ENCODE measurements at places on chromosomes 11 and 22. TPM values are rescaled to one million over a fixed set of nuclear protein-coding genes. Genes with fewer than 3 reads are reported as not detected.

Gene OR52I1
- total RNA-seq = not detected

Gene HARBI1
- total RNA-seq = 8.1 TPM

Gene SLC15A3
- 66.3 TPM for total RNA-seq

Gene BRSK2
- 7.1 TPM for total RNA-seq

Gene GAB4
- not detected for total RNA-seq

DNA sequence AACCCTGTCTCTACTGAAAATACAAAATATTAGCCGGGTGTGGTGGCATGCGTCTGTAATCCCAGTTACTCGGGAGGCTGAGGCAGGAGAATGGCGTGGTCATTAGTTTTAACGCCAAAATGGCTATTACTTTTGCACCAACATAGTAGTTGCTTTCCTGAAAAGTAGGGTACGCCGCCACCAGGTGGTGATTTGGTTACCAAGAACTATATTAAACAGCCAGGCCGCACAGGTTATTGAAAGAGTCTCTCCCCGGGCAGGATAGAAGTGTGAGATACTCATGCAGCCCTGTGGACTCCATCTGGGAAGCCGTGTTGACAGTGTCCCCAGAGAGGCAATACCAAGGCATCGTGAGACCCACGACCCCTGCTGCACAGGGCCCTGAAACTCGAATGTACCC is 24.6 kb upstream of the LRRC32 start:
- no peak overlapping the region for H3K4me3 ChIP-seq
- no peaks in the 10 kb centered on the region for H3K27me3 ChIP-seq
- H3K4me1 ChIP-seq = peaks cover 22% of the 10 kb centered on the region

GRCh38 chr11:9601037-9601875 is 27.8 kb downstream of the WEE1 start:
- peak overlapping the region; percentile 48 for H3K27ac ChIP-seq
- DNase-seq = no peak
- H3K27me3 ChIP-seq = no peaks in the 10 kb centered on the region

DNA sequence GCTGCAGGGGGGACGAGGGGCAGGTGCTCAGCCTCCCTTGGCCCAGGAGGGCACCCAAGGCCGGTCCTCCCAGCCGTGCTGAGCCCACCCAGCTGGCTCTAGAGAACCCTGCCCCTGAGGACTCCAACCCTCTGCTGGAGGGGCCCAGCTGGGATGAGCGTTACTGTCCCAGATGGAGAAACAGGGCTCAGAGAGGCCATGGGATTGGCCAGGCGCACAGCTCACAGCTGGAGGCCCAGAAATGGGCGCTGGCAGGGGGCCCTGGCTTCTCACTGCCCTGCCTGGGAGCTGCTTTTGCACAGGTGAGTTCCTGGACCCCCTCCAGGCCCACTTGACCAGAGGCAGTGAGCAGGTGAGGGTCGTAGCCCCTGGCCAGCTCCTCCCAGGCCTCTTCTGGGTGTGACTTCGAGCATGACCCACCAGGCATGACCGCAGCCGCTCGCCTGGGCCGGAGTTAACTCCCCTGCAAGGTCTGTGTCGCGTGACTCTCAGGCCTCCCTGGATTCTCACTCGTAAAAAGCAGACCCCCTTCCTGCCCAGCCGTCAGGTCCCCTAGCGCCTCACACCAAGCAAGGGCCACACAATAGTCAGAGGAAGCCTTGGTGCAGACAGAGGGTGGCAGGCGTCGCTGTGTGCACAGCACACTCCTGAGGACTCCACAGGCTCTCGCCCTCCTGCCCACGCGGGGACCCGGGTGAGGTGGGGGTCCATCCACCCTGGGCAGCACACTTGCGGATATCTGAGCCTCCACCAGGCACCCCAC is 19.7 kb upstream of the IL17REL start:
- H3K4me1 ChIP-seq = no peaks in the 10 kb centered on the region
- no peaks in the 10 kb centered on the region for H3K36me3 ChIP-seq
- H3K4me3 ChIP-seq = no peak overlapping the region
- no peaks in the 10 kb centered on the region for H3K27me3 ChIP-seq

- H3K4me3 ChIP-seq = no peak overlapping the region
- H3K27me3 ChIP-seq = peaks cover 2% of the 10 kb centered on the region
- H3K36me3 ChIP-seq = no peaks in the 10 kb centered on the region
- DNase-seq = no peak
- H3K27ac ChIP-seq = no peak overlapping the region
Observed at GRCh38 chr22:49517667-49518185, 309.9 kb downstream of the BRD1 start.

DNA sequence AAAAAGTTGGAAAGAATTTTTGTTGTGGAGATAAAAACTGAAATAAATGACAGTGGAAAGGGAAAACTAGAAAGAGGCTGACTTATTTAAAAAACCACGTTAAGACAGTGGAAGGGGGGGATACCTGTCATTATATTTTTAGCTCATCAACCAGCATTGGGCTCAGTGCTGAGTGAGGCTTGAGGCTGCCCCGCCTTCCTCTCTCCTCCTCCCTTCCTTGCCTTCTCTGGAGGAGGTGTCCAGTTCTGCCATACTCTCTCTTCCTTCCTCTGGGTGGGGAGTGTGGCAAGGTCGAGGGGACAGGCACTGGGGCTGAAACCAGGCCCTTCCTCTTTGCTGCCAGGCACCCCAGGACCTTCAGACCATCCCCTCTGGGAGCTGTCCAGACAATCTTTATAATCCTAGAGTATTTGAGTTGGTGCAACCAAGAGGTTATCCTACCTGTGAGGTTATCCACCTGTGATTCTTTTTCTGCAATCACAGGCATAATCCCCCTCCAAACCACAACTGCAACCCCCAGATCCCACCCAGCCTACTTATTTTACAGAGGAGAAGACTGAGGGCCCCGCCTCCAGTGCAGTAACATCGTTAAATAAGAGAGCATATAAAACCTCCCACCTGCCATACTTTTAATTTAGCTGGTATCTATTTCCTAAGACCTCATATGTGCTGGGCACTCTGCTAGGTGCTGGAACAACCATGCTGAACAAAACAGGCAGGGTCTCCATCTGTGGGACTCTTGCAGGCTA is 578.5 kb downstream of the BUD13 start:
- no peaks in the 10 kb centered on the region for H3K36me3 ChIP-seq
- peaks cover 11% of the 10 kb centered on the region for H3K4me1 ChIP-seq
- no peak for DNase-seq
- peak overlapping the region; percentile 77 for H3K27ac ChIP-seq
- H3K27me3 ChIP-seq = no peaks in the 10 kb centered on the region

GRCh38 chr11:65373839-65374580 is 8.4 kb downstream of the SLC25A45 start:
- peaks cover 10% of the 10 kb centered on the region for H3K4me1 ChIP-seq
- H3K27me3 ChIP-seq = no peaks in the 10 kb centered on the region

DNA sequence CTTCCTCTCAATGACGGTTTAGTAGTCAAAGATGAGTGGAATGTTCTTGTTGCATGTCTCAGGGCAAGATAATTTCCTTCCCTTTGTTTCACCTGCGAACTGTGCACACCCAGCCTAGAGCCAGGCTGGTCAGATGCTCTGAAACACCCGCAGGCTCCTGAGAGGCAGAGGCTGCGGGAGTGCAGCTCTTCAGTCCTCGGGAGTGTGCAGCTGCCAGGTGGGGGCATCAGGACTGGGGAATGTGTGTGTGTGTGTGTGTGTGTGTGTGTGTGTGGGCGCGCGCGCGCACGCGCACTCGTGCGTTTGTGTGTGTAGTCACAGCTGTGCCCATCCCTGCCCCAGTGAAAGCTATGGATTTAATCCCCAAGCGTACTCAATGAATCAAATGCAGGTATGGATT is 136.2 kb upstream of the NTM start:
- H3K27ac ChIP-seq = no peak overlapping the region
- H3K27me3 ChIP-seq = peaks cover 5% of the 10 kb centered on the region
- no peak overlapping the region for H3K4me3 ChIP-seq
- H3K36me3 ChIP-seq = no peaks in the 10 kb centered on the region

- no peak overlapping the region for H3K27ac ChIP-seq
- H3K36me3 ChIP-seq = no peaks in the 10 kb centered on the region
- H3K4me1 ChIP-seq = peaks cover 16% of the 10 kb centered on the region
- DNase-seq = peak; percentile 43
- peaks cover under 1% of the 10 kb centered on the region for H3K27me3 ChIP-seq
Observed at GRCh38 chr11:128898580-128899344, 7.6 kb downstream of the KCNJ5 start.

DNA sequence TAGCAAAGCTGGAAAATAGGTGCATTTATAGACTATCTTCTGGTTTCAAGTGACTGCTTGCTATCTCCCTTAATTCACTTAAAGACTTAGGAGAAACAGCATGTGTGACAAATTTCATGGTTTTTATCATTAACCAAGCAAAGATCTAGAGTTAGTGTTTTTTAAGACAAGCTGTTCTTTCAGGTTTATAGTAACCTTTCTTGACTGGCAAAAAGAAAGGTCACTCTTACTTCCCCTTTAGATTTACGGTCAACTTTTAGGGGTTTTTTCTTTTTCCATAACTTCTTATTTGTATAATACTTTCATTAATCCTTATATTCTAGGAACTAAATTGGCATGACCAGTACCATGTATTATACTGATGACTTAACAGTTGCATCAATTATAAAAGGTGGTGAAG is 46.6 kb downstream of the KDM2A start:
- H3K4me1 ChIP-seq = peaks cover 6% of the 10 kb centered on the region
- no peak for DNase-seq
- H3K27ac ChIP-seq = no peak overlapping the region
- no peaks in the 10 kb centered on the region for H3K27me3 ChIP-seq
- no peak overlapping the region for H3K4me3 ChIP-seq
- H3K36me3 ChIP-seq = no peaks in the 10 kb centered on the region

- H3K4me3 ChIP-seq = no peak overlapping the region
- H3K4me1 ChIP-seq = peaks cover 10% of the 10 kb centered on the region
- no peaks in the 10 kb centered on the region for H3K36me3 ChIP-seq
- H3K27ac ChIP-seq = no peak overlapping the region
- H3K27me3 ChIP-seq = peaks cover 3% of the 10 kb centered on the region
- DNase-seq = no peak
Observed at GRCh38 chr11:69479591-69480271, 1.7 kb upstream of the LINC01488 start.

DNA sequence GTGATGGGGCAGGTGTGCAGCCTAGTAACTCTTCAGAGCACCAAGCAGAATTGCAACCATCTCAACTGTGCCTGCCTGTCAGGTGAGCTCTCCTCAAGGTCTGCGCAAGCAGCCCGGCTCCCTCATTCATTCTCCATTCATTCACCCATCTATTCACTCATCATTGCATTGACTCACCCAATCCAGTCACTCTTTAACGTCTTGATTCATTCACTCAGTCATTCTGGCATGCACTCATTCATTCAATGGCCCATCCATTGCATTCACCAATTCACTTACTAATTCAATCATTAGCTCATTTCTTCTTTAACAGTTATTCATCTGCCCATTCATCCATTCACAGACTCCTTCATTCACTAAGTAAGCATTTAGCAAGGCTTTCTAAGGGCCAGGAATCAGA is 111.8 kb downstream of the PDE2A start:
- no peaks in the 10 kb centered on the region for H3K36me3 ChIP-seq
- H3K27me3 ChIP-seq = peaks cover 15% of the 10 kb centered on the region
- no peak overlapping the region for H3K4me3 ChIP-seq
- H3K27ac ChIP-seq = no peak overlapping the region

DNA sequence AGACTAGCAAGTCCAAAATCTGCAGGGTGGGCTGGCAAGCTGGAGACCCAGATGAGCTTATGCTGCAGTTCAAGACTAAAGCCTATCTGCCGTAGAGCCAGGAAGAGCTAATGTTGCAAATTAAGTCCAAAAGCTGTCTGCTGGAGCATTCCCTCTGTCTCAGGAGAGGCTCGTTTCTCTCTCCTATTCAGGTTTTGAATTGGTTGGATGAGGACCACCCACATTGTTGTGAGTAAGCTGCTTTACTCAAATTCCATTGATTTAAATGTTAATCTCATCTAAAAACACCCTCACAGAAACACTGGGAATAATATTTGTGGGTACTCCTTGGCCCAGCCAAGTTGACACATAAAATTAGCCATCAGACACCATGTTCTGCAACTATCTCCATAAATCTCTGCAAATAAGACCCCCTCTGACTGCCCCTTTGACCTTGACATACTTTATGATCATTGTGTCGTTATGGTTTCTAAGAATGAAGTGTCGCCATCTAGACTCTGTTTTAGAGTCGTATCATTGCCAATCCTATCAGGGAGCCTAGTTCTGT is 16.8 kb upstream of the CUL5 start:
- no peaks in the 10 kb centered on the region for H3K27me3 ChIP-seq
- no peaks in the 10 kb centered on the region for H3K36me3 ChIP-seq
- H3K4me3 ChIP-seq = no peak overlapping the region
- H3K4me1 ChIP-seq = no peaks in the 10 kb centered on the region
- no peak for DNase-seq
- H3K27ac ChIP-seq = no peak overlapping the region

DNA sequence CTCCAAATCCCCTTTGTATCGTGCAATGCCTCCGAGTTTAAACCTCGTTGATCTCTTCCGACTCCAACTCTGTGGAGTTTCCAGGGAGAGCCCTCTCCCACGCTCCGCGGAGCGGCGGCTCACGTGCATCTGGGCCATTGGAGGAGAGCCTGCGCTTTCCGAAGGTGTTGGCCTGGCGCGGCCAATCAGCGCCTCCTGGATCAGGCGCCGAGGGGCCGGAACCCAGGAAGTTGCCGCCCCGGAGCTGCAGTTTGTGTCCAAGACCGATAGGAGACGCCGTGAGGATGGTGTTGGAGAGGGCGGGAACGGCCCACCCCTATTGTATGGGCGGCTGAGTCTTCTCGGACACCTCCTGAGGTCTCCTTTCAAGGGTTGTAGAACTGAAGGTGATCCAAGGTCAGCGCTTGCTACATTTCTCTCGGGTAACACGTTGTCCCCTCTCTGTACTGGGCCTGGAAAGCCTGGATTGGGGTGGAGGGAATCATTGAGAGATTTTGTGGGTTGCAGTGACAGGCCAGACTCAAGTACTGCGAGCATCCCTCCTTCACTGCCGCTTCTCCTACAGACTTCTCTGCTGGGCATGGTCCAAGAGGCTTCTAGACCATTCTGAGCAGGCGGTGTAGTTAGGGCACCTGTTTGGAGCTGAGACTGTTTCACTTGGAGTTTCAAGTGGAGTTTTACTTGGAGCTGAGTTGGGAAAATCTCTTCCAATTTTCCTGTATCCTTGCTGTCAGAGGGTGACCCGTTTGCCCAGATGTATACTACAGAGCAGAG is 1.7 kb downstream of the ADAMTS15 start:
- no peaks in the 10 kb centered on the region for H3K27me3 ChIP-seq
- peak overlapping the region; percentile 67 for H3K4me3 ChIP-seq
- no peaks in the 10 kb centered on the region for H3K36me3 ChIP-seq
- peak overlapping the region; percentile 11 for H3K27ac ChIP-seq
